Ascending aorta (tissue), 2 donors: ENCODE measurements at places on chromosomes 7 and 10.
A peak's percentile ranks its signal among the peaks of the same experiment; 100 is the strongest.

GRCh38 chr7:102286237-102287110 lies at the start of gene SH2B2:
Gene SH2B2, plus strand, starts transcription at chr7:102286868. Its CDS starts 13,683 bp downstream, at chr7:102300551.
- H3K27me3 ChIP-seq, result no peaks in the 10 kb centered on the region
- peaks cover 5% of the 10 kb centered on the region for H3K4me1 ChIP-seq
- no peaks in the 10 kb centered on the region for H3K36me3 ChIP-seq
- peak within 1 kb of the TSS; percentile 86 for H3K27ac ChIP-seq
- peak within 1 kb of the TSS; percentile 85 for H3K4me3 ChIP-seq
- no peak for DNase-seq

DNA sequence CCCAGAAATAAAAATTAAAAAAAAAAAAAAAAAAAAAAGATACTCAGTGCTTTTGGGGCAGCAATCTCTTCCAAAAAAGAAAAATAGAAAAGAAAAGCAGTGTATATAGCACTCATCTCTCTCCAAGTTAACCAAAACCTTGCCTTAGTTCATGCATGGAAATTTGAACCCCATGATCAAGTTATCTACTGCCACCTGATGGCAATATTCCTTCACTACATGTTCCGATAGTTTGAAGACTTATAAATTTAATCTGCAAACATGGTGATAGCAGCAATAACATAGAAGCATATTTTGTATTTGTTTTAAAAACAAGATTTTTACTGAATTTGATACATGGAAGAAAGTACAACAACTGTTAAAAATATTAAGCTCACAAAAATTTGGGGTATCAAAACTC lies 48.6 kb upstream of the SLIT1 start:
- no peak overlapping the region for H3K27ac ChIP-seq
- no peaks in the 10 kb centered on the region for H3K4me1 ChIP-seq
- no peaks in the 10 kb centered on the region for H3K36me3 ChIP-seq

DNA sequence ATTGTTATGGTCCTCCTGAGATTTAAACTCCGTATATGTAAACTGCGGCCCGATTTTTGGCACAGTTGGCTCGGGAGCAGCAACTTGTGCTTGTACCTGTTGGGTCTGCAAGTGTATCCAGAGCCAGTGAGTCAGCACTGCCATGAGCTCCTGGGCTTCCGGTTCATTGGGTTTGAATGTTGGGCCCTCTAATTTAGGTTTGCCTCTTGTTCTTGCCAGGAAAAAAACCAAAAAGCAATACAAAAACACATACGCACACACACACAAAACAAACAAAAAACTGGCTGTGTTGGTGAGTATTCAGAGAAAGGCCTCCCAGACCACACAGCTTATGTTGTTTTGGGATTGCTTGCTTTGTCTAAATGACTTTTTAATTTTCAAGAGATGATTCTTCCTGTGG lies 26.3 kb downstream of the SND1 start:
- H3K27me3 ChIP-seq, result no peaks in the 10 kb centered on the region
- H3K36me3 ChIP-seq, result no peaks in the 10 kb centered on the region
- H3K27ac ChIP-seq, result no peak overlapping the region
- DNase-seq, result no peak
- H3K4me1 ChIP-seq, result no peaks in the 10 kb centered on the region
- no peak overlapping the region for H3K4me3 ChIP-seq

- H3K4me3 ChIP-seq, result no peak overlapping the region
- H3K27ac ChIP-seq, result no peak overlapping the region
- no peaks in the 10 kb centered on the region for H3K4me1 ChIP-seq
- no peaks in the 10 kb centered on the region for H3K27me3 ChIP-seq
Observed at GRCh38 chr10:124550293-124551034, 88.8 kb downstream of the LHPP start.

- no peaks in the 10 kb centered on the region for H3K36me3 ChIP-seq
- H3K4me3 ChIP-seq, result peak within 1 kb of the TSS; percentile 44
- H3K27ac ChIP-seq, result no peak within 1 kb of the TSS
- no peak for DNase-seq
- H3K4me1 ChIP-seq, result no peaks in the 10 kb centered on the region
- no peaks in the 10 kb centered on the region for H3K27me3 ChIP-seq
Observed at GRCh38 chr7:103446049-103446520, at the start of gene SLC26A5. Gene SLC26A5, minus strand, starts transcription at chr7:103446207. Its CDS starts 24,693 bp downstream, at chr7:103421514.

DNA sequence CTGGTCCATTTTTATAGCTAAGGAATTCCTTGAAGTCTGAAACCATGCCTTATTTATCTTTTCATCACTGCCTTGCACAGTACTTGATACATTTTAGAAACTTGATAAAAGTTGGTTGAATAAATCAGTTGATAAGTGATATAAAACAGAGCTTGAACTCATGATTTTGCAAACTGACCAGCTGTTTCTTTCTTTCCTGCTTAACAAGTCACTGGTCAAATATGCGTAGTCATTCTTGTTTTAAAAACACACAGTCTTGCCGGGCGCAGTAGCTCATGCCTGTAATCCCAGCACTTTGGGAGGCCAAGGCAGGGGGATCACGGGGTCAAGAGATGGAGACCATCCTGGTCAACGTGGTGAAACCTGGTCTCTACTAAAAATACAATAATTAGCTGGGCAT lies 6.3 kb downstream of the TPST1 start:
- no peak overlapping the region for H3K4me3 ChIP-seq
- peaks cover 3% of the 10 kb centered on the region for H3K4me1 ChIP-seq
- H3K27ac ChIP-seq, result peak overlapping the region; percentile 34
- no peak for DNase-seq

- H3K36me3 ChIP-seq, result peaks cover 18% of the 10 kb centered on the region
- no peak for DNase-seq
- H3K4me1 ChIP-seq, result no peaks in the 10 kb centered on the region
- H3K27ac ChIP-seq, result no peak overlapping the region
Observed at GRCh38 chr10:103991393-103992128, 24.6 kb downstream of the SLK start.

- H3K36me3 ChIP-seq, result no peaks in the 10 kb centered on the region
- no peak for DNase-seq
- H3K27me3 ChIP-seq, result no peaks in the 10 kb centered on the region
- H3K4me1 ChIP-seq, result no peaks in the 10 kb centered on the region
- H3K4me3 ChIP-seq, result no peak overlapping the region
- no peak overlapping the region for H3K27ac ChIP-seq
Observed at GRCh38 chr10:33052263-33052875, 94.3 kb upstream of the ITGB1 start.

DNA sequence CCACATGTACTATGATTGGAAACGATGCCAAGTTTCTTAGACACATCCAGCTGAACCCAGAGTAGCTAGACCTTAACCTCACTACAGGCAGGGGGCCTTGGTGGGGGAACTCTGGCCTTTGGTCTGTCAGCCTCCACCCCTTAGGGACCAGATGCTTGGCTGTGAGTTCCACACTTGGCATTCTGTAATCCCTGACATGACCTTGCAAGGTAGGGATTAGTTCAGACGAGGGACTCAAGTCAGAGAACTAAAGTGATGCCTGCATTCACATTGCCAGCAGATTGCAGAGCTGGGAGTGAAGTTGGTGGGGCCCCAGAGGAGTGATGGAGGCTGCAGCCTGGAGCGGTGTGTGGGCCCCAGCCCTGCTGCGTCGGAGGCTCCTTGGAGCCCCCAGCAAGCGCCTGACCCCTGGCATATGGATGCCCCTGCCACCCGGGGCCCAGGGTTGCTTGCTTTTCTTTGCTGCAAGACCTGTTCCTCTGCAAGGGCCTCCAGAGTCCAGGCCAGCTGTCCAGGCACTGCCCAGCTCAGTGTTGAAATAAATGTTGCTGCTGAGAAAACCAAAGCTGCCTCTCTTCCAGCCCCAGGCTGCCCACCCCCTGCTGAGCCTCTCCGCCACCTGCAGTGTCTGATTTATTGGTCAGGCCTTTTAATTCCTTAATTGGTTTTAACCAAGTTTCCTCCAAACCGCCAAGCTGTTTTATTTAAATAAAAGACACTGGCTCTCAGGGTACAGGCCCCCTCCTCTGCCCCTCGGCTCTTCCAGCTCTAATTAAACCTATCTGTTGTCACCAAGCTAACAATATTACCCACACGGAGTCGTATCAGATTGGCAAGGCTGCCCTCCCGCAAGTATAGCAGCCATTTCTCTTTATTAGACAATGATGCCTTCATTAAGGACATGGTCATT lies 4.7 kb downstream of the NPTX2 start:
- H3K4me1 ChIP-seq, result peaks cover 5% of the 10 kb centered on the region
- H3K27me3 ChIP-seq, result no peaks in the 10 kb centered on the region
- H3K4me3 ChIP-seq, result no peak overlapping the region
- no peak overlapping the region for H3K27ac ChIP-seq
- DNase-seq, result no peak

- no peak overlapping the region for H3K27ac ChIP-seq
- peaks cover 23% of the 10 kb centered on the region for H3K36me3 ChIP-seq
- H3K4me3 ChIP-seq, result no peak overlapping the region
Observed at GRCh38 chr7:105141068-105141467, 127.1 kb downstream of the KMT2E start.

GRCh38 chr7:30472784-30473775 lies 5.5 kb downstream of the NOD1 start:
- peaks cover 14% of the 10 kb centered on the region for H3K4me1 ChIP-seq
- H3K4me3 ChIP-seq, result no peak overlapping the region
- no peaks in the 10 kb centered on the region for H3K27me3 ChIP-seq

- no peak overlapping the region for H3K4me3 ChIP-seq
- peaks cover 8% of the 10 kb centered on the region for H3K36me3 ChIP-seq
- no peaks in the 10 kb centered on the region for H3K4me1 ChIP-seq
- no peaks in the 10 kb centered on the region for H3K27me3 ChIP-seq
- DNase-seq, result no peak
- H3K27ac ChIP-seq, result no peak overlapping the region
Observed at GRCh38 chr10:92164036-92164696, 126.7 kb downstream of the CPEB3 start.

- H3K27me3 ChIP-seq, result no peaks in the 10 kb centered on the region
- no peak overlapping the region for H3K27ac ChIP-seq
- DNase-seq, result no peak
- H3K4me3 ChIP-seq, result no peak overlapping the region
- H3K4me1 ChIP-seq, result peaks cover 3% of the 10 kb centered on the region
Observed at GRCh38 chr10:17088118-17088806, 41.3 kb downstream of the CUBN start.

DNA sequence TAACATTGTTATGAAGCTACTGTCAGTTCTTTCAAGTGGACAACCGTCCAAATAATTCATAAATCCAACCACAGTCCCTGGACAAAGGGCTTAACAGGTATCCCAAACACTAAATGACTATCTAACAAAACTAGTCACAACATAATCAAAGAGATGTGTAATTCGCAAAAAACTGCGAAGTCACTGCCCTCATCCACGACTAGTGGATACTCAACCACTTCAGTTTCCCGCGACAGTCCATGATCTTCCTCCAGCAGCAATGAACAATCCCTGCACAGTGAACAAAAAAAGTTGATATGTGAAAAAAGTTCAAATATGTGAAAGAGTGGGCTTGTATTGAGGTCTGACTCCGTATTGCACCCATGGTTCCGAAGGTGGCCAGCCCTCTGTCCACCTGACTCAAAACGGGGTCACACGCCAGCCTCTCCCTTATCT lies 287 bp downstream of the DCLRE1A start:
- H3K27me3 ChIP-seq, result no peaks in the 10 kb centered on the region
- H3K27ac ChIP-seq, result peak overlapping the region; percentile 83
- H3K4me1 ChIP-seq, result peaks cover 6% of the 10 kb centered on the region
- H3K36me3 ChIP-seq, result peaks cover 2% of the 10 kb centered on the region

DNA sequence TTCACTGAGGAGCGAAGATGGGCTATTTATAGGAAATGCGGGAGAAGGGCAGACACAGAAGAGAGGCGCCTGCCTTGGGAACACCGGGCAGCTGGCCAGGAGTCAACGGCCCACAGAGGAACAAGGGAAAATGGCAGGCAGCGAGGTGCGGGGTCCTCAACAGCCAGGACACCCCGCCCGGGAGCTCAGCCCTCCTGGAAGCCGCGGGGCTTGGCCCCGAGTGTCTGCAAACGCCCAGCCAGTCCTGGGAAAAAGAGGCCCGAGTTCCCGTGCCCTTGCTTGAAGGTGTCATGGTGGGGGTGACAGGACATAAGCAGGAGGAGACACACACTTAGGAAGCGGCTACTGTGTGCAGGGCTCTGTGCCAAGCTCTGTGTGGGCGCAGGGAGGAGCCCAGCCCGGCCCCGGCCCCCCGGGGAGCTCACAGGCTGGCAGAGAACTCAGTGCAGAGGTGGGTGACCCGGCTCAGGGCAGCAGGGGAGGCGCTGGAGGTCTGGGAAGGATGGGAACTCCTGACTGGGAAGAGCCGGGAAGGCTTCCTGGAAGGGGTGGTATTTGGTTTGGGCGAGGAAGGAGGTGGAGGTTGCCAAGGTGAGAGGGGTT lies 79.9 kb downstream of the ELFN1 start:
- H3K27ac ChIP-seq, result no peak overlapping the region
- no peaks in the 10 kb centered on the region for H3K4me1 ChIP-seq
- no peaks in the 10 kb centered on the region for H3K27me3 ChIP-seq
- DNase-seq, result no peak
- H3K36me3 ChIP-seq, result no peaks in the 10 kb centered on the region

- DNase-seq, result no peak
- H3K4me3 ChIP-seq, result no peak overlapping the region
- H3K27me3 ChIP-seq, result no peaks in the 10 kb centered on the region
- no peaks in the 10 kb centered on the region for H3K36me3 ChIP-seq
Observed at GRCh38 chr10:99560277-99561126, 27.8 kb downstream of the NKX2-3 start.

DNA sequence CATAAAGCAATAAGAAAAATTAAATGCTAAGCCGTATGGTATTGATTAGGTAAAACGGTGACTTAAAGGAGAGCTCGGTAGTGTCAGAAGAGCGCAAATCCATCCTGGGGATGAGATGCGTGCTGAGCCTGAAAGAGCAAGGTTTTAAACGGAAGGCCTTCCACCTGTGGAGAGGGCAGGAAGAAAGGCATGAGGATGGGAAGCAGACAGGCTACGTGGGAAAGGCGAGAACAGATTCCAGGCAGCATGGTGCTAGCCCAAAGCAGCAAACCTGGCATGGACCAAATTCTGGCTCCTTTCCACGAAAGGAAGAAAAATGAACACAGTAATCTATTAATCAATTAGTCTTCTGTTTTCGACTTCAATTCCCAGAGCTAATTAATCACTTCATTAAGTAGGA lies 103.5 kb downstream of the HIPK2 start:
- H3K4me1 ChIP-seq, result peaks cover 5% of the 10 kb centered on the region
- H3K27me3 ChIP-seq, result no peaks in the 10 kb centered on the region
- H3K36me3 ChIP-seq, result peaks cover 8% of the 10 kb centered on the region
- no peak overlapping the region for H3K27ac ChIP-seq
- DNase-seq, result no peak
- no peak overlapping the region for H3K4me3 ChIP-seq

DNA sequence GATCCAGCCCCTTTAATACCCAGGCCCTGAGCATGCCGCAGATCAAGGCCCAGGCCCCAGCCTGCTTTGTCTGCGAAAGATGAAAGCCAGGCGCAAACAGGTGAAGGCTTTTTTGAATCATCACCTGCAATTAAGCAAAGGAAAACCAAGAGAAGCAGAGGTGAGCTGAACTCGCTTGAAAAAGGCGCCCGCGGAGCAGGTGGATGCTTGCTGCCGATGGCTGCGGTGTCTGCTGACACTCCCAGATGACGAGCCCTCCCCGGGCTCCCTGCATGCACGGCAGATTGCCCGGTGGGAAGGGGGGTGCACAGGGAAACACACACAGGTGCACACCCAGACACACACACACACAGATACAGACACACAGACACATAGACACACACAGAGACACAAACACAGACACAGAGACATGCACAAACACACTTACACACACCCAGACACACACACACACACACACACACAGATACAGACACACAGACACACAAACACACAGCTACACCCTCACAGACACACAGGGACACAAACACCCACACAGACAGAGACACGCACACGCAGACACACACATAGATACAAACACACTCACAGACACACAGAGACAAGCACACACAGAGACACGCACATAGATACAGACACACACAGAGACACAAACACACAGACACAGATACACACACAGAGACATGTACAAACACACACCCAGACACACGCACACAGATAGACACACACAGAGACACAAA lies 142.6 kb upstream of the RNF32 start:
- H3K27me3 ChIP-seq, result no peaks in the 10 kb centered on the region
- DNase-seq, result no peak
- no peaks in the 10 kb centered on the region for H3K4me1 ChIP-seq
- no peaks in the 10 kb centered on the region for H3K36me3 ChIP-seq
- H3K27ac ChIP-seq, result no peak overlapping the region
